ENCODE measurements at places on chromosomes 6 and 20.
A peak's percentile ranks its signal among the peaks of the same experiment; 100 is the strongest.

- peak; percentile 95 for DNase-seq
Observed at GRCh38 chr6:36914227-36914794, 28.6 kb downstream of the C6orf89 start.

GRCh38 chr6:166744223-166745134 lies 117.4 kb upstream of the RPS6KA2 start:
- no peak for DNase-seq

DNA sequence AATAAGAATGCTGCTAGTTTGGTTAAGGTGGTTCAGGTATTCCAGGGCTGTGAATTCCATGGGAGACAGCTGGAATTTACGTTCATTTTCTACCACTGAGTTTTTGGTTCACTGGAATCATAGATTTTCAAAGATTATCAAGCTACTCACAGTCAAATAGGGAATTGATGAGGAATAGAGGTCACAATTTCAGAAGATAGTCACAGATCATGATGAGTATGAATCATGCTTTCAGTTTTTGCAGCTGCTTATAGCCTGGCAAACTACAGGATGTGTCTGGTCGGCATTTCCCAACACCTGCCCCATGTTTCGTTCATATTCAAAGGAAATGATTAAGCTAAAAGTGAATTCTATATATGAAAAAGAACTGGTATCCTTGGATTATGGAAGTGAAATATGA lies 58.7 kb downstream of the BCKDHB start:
- DNase-seq = no peak

DNA sequence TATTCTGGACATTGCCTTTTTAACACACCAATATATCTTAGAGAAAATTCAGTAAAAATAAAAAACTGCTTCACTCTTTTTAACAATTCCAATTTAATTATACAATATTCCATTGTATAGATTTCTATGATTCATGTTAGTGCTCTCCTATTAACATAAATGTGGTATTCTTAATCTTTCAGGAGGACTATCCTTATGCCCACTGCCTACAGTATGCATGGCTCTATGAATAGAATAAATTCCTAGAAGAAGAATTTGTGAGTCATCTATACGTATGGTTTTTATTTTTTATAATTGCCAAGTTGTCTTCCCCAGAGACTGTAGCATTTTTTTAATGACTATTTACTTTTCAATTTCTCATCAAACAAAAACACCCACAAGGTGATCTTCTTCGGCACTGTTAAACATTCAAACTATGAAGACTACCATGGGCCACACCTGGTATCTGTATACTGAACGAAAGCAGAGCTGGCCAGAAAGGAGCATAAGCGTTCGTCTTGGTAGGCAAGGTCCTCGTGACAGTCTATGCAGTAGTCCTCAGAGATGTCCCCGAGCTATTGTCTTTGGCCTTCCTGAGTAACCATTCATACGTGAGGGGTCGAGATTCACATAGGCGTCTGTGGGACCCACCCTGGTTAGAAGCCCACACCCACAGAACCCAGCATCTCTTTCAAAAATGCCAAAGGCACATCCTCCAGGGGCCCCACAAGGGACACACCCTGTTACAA lies 74.6 kb downstream of the KIF16B start:
- no peak for DNase-seq

DNA sequence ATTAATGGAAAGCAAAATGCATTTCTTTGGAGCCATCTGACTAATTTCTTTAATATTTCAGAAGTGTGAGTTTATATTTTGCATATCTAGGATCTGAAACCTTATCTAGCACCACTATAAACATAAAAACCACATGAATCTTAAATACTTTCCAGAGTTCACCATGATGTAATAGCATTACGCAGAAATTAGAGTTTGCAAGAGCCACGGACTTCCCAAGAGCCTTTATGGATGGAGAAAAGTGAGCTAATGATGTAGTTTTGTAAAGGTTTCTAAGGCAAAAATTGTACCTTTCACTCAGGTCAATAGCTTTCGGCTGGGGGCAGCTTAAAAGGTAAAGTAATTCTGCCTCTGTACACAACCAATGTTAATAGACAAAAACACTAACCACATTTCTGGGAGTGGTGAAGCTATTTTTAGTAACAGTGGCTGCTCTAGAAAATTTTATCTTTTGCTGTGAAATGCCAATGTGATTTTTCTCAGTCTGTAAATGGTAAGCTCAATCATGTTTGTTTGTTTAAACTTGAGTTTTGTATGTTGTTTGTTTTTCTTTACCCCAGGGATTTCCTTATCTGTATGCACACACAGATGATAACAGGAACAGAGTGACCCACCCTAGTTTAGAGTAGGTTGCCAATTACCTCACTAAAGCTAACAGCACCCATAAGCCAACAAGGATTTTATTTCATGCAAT lies 80.5 kb downstream of the FILIP1 start:
- no peak for DNase-seq

DNA sequence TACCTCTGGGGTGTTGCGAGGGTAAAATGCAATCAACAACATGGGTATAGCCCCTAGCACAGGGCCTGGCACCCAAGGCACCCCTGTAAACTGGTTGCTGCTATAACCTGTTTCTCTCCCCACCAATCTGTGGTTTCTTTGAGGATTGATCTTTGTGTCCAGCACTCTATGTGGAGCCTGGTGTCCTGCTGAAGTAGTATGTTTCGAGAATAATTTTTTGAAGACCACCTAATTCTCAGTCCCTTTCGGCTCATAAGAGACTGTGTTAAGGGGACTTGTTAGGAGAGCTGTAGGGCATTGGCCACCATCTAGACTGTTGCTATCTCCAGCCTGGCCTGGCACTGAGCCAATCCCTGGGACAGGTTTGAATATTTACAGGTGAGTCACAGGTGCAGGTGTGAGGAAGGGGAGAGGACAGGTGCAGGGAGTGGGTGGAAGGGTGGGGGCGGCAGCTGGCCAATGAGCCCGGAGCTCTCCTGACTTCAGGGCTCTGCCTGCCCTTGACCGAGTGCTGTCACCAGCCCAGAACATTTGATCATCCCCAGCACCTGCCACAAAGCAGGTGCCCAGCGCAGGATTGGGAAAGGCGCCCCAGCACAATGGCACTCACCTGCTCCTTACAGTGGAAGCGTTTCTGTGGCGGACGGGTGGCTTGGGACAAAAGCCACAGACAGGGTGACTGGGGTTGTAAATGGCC lies 8.1 kb upstream of the C20orf144 start:
- peak; percentile 98 for DNase-seq

GRCh38 chr6:106630366-106630765 lies 988 bp downstream of the QRSL1 start:
- no peak for DNase-seq

DNA sequence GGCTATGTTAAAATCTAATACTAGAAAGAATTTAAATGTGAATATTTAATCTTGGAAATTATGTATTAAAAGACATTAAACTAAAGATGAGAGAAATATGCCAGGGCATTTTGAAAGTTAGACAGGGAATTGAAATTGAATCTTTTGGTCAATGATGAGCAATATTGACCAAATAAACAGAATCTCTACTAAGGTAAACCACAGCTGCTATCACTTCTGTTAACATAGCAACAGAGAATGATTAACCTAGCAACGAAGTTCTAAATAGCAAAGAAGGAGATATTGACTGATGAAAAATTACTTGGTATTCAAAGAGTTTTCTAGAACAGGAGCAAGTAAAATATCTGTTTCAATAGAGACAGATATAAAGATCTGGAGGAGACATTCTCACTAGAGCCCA lies 45.2 kb upstream of the RSPO3 start:
- no peak for DNase-seq

DNA sequence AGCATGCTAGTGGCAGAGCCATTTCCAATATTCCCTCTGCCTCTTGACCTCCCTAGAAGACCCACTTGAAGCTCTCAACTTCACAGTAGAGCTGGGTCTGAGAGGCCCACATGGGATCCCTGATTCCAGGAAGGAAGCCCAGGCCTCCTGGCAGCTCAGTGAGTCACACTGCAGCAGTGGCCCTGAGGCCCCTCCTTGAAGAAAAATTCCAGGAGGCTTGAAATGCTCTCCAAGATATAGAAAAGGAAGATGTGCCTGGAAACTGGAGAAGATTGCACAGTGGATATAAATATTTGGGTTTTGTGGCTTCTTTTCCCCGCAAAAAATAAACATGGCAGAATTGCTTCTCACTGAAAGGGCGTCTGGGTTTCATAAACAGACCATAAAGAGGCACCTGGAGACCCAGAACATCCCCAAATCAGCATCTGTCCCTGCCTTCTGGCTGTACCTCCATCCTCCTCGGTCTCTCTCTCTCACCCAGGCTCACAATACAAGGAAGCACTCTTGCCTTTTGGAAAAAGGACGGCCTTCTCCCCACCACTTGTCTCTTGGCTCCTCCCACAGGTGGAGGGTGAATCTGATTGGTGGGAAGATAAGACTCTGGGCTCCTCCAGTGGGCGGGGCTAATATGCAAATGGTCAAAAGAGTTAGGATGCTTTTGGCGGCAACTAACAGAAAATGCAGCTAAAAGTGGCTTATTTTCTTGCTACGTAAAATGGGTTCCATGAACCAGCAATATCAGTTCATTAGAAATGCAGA lies 200.0 kb upstream of the SULF2 start:
- peak; percentile 50 for DNase-seq

DNA sequence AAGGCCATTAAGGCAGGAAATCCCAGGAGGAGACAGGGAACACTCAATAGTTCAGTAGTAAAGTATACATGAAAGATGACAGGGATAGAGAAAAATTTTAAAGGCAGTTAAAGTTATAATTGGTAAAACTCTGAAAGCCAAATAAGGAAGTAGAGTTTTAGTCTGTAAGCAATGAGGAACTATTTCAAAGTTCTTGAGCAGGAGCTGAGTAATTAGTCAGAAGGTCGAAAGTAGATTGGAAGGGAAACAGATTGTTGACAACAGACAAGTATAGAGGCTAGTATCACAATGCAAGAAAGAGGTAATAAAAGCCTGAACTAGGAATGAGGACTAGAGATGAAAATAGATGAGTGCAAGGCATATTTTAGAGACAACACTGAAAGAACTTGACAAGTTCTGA lies 150.3 kb downstream of the CDK19 start:
- DNase-seq = no peak

DNA sequence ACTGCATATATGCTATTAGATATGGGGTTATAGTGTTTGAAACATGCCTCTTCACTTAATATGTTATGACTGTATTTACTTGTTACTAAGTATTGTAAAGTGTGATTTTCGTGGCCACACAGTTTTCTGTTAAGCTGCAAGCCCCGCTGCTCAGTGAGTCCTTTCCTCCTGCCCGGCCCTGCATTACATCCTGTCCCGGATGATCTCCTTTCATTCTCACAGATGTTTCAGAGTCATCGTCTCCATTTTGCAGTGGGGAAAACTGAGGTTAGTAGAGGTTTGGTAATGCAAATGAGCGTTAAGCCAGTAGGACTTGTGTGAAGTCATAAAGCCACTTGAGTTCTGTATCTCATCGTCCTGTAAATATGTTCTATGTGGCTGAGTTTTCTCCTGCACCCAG lies 155.5 kb downstream of the CFAP61 start:
- no peak for DNase-seq

DNA sequence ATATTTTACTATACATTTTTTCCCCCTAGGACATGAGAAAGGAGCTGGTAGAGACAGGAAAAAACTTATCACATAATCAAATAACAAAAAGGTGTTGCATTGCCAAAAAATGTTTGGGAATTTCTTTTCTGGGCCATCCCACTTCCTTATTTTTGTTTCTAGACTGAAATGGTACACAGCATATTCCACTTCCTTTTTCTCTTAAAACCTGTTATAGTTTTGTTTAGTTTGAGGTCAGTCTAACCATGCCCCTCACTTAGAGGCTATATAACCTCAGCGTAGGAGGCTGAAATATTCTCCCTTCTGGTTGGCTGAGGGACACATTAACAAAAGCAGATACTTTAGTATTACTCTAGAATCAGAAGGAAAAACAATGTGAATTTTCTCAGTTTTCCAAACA lies 323.9 kb downstream of the GJA1 start:
- DNase-seq = no peak

- DNase-seq = no peak
Observed at GRCh38 chr6:110731898-110732297, 83.4 kb downstream of the CDK19 start.

- no peak for DNase-seq
Observed at GRCh38 chr20:58575776-58576602, 60.8 kb upstream of the APCDD1L start.

DNA sequence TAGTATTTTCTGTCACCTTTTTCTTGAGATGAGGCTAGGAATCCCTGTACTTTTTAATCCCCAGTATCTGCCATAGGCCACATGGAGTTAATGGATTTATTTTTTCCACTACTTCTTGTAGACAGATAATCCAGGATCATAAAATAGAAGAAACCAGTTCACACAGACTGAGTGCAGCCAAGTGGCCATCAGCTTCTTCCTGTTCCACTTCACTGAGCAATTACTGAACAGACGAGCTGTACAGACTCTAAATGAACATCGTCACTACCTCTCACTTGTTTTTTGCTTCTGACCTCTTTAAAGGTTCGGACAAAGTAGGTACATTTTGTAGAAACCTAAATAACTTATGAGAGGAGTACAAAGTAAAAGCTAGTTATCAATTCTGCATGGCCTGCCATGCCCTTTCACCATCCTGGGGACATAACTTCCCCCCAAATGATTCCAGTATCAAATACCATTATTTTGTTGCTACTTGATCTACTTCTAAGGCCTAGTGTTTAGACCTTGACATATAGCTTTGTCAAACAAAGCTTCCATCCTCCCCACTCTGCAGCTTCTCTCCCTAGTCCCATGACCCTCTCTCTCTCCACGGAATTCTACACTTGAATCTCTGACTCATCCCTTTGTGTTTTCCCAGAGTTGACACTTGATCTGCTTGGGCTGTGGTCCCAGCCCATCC lies 34.4 kb upstream of the ARHGAP18 start:
- DNase-seq = no peak

DNA sequence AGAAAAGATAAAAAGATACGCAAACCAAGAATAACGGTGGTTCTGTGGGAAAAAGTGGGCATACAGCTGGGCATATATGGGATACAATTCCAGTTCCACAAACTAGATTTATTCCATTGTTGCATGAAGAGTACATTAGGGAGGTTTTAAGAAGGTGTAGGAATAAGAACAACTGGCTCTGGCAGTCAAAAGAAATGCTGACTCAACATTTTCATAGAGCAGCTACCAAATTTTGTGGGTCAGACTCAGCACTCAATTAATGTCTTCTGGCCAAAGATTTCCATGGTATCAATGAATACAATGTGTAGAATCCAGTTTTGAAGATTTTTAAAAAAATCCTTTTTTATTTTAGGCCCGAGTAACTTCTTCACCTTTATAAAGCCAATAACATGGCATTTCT lies 40.2 kb downstream of the TP53INP2 start:
- no peak for DNase-seq

- DNase-seq = no peak
Observed at GRCh38 chr6:137840252-137840651, 26.8 kb upstream of the TNFAIP3 start.

DNA sequence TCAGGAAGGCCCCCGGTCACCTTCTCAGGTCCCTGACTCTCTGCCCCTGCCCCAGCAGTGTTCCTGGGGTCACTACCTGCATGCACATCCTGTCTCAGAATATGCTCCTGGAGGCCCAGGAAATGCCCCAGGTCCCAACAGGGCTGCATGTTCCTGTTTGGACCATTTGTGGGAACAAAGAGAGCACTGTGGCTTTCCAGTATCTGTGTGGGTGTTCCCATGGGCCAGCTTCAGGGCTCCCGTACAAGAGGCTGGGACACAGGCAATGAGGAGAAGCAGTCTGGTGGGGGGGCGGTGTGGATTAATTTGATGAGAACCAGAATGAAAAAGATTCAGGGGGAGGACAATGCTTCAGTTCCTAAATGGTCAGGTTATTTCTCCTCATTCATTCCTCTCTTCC lies 61.5 kb upstream of the GGTLC1 start:
- no peak for DNase-seq

- no peak for DNase-seq
Observed at GRCh38 chr6:83476971-83477370, 35.4 kb upstream of the PRSS35 start.
